ENCODE measurements at places on chromosomes 13 and 19. TPM values are rescaled to one million over a fixed set of nuclear protein-coding genes. Genes with fewer than 3 reads are reported as not detected.

Gene LGALS14
- not detected for total RNA-seq

Gene MISP3
- total RNA-seq, result 5.9 TPM

Gene ZNF229
- 0.04 TPM for total RNA-seq

Gene ZNF222
- 13.8 TPM for total RNA-seq

Gene OVOL3
- not detected for total RNA-seq
